ENCODE measurements at places on chromosomes 1 and 21.

- ATAC-seq = no peak
Observed at GRCh38 chr1:219517031-219517430, 95.9 kb downstream of the ZC3H11B start.

DNA sequence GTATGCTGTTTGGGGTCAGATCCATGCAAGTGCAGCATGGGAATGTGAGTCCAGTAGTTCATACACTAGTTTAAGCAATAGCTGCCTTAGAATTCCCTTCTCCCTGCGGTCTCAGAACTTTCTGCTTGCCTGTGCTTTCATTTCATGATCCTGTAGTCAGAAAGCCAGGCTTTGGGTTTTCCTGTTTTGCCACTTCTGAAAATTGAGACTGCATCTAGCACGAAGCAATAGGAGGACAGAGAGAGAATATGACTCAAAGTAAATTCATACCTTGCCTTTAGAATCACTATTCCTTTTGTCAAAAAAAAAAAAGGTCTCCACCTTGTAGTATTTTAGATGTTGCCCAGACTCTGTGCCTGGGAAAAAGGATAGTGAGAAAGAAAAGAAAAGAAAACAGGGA is 161.2 kb upstream of the SNX7 start:
- ATAC-seq = no peak

GRCh38 chr21:17798796-17799195 is 20.4 kb downstream of the C21orf91 start:
- ATAC-seq = no peak

- ATAC-seq = no peak
Observed at GRCh38 chr1:117678246-117678977, 72.6 kb downstream of the TENT5C start.

- no peak for ATAC-seq
Observed at GRCh38 chr1:165317612-165318011, 38.9 kb downstream of the LMX1A start.

DNA sequence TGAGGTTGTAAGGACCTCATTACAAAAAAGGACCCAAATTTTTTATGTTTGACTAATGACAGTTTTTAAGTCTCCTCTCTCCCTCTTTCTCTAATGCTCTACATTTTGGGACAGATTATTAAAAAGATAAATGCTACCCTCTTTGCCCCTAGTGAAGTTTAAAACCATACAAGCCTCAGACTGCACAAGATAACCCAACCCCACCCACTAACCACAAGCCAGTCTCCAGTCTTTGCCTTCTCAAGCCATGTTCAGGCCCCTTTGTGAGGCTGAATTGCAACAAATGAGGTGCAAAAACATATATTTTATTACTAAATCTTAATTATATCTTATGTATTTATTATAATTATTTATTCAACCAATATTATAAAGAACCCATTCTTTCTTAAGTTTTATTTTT is 597.2 kb upstream of the BRINP3 start:
- no peak for ATAC-seq

- no peak for ATAC-seq
Observed at GRCh38 chr1:217721692-217722091, 90.5 kb downstream of the SPATA17 start.

Measured in activated CD4-positive, CD25-positive, alpha-beta regulatory T cell treated with anti-CD3 and anti-CD28 coated beads, Interleukin-2, amount 50 U/mL, for 24 hours (primary cell).